ENCODE measurements at places on chromosomes 5 and 9.

DNA sequence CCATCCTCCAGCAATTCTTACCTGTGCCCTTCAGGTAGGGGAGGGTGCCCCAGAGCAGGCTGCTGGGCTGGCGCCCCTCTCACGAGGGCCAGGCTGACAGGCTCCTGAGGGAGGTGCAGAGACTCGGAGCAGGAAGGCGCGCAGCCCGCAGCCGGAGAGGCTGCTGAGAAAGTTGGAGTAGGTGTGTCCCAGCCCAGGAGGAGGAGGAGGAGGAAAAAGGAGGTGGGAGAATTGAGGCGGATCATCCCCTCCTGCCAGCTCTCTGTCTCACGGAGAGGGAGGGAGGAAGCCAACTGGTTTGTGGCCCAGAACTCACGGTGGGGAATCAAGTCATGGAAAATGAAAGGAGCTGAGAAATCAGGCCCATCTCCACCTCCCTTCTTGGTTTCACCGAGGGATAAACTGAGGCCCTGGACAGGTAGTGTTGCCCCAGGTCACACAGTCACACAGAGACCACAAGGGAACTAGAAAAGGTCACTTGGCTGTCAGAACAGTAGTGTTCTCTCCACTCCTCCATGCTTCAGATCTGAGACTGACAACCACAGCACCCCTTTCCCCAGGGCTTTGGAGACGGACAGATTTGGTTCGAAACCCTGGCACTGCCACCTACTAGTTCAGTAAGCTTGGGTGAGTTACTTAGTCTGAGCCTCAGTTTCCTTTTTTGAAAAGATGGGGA is at the start of gene FAT2:
FAT2 (minus strand) TSS at position 188 of the 676 bp plus-strand sequence. CDS start 22,400 bp downstream, outside the sequence.
- DNase-seq = no peak

DNA sequence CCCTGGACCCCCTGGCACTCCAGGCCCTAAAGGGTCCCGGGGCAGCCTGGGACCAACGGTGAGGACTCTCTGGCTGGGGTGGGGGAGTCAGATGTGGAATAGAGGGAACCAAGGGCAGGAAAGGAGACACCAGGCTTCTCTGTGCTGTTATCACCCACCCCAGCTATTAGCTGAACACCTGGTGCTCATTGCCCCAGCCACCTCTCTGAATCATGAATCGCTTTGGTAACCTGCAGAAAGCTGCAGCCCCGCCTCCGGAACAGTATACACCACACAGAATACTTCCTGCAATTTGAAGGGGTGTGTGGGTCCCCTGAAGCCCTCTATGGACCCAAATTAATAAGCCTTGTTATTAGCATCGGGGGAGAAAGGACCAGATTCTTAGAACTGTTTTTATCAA is 40.4 kb upstream of the ORM1 start:
- no peak for DNase-seq

- DNase-seq = no peak
These were observed 3.6 kb downstream of the SURF6 start for GRCh38 chr9:133332381-133332730.

GRCh38 chr5:148956477-148957385 is 106.1 kb downstream of the SH3TC2 start:
- DNase-seq = no peak

- DNase-seq = no peak
These were observed 157.8 kb downstream of the ARHGEF28 start for GRCh38 chr5:73783828-73784227.

DNA sequence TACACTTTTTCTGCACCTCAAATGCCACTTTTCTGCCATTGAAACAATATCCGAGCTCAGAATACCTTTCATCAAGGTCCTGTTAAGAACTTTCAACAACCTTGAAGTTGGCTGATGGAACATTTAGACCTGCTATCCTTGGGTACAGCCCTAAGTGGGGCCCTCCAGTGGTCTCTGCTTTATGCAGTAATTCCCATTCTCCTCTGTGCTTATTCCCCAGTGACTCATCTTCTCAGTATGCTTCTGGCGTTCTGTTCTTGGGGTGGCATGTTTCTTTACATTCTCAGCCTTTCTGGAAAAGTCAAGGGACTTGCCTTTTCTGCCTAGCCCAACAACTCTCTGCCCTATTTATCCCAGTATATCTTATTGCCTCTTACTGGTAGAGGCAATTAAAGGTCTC is 7.1 kb downstream of the ANP32B start:
- no peak for DNase-seq

DNA sequence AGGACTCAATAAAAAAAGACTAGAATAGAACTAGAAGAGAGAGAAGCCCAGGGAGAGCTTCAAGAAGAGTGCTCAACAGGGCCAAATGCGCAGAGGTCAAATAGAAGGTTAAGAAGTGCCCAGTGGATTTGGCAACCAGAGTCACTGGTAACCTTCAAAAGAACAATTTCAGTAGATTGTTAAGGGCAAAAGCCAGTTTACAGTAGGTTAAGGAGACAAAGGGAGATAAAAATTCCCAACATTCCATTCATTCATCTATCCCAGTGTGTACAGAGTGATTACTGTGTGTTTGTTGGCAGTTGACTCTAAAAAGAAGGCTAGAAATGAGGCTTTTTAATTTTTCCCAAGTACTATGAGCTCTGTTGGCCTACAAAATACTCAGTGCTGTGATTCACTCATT is 69.4 kb downstream of the RIGI start:
- no peak for DNase-seq

GRCh38 chr5:149729150-149729549 is 960 bp upstream of the PPARGC1B start:
- DNase-seq = no peak

- DNase-seq = no peak
These were observed 200.2 kb downstream of the SLIT3 start for GRCh38 chr5:169100735-169101075.

DNA sequence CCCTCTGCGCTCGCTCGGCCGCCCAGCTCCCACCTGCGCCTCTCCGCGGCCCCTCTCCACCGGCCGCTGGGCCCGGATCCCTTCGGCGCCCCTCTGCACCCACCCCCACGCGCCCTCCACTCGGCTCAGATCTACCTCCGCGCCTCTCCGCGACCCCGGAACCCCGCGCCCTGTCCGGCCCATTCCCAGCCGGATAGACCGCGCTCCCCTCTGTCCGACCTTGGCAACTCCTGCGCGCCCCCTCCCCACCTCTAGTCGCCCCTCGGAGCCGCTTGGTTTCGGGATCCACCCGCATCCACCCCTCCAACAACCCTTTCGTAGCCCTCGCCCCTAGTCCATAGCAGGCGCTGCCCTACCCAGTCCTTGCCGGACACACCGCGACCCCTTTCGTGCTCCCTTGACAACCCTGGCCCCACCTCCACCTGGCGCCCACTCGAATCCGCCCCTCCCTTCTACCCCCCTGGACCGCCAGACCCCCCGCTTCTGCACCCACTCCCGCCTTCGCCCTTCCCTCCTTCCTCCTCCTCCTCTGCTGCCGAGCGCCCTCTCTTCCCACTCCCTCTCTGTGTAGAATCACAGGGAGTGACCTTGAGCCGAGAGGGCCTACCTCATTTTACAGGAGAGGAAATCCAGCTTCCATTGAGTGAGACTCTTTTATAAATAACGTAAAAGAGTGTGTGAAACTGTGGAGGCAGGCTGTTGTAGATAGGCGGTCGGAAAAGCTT is 525 bp upstream of the AK3 start:
- DNase-seq = no peak

DNA sequence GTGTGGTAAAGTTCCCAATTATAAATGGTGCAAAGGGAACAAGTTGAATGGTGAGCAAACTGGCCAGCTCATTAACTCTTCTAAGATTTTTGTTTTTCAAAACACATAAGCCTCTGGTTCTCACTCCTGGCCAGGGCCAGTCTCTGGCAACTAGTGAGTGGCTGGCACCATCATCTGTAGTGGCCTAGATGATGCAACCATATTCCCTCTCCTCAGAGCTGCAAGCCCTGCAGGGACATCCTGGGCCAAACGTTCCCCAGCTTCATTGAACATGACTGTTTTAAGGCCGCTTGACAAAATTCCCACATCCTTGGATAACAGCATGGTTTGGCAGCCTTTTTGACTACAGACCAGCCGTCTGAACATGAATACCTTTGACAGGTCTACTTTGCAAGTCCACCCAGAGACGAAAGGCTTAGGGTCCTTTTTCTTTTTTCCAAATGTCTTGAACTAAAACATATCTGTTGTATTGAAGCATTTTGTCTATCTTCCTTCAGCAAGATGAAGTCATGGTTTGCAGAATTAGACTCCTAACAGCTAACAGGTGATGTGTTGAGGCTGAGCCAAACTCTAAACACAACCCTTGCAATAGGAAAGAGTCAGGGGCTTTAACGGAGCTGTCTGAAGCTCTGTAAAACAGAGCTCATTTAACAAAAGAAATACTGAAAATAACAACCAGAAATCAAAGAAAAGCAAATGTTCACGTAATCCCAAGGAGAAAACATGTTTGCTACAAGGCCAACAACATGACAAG is 23.8 kb downstream of the MACROH2A1 start:
- DNase-seq = no peak

DNA sequence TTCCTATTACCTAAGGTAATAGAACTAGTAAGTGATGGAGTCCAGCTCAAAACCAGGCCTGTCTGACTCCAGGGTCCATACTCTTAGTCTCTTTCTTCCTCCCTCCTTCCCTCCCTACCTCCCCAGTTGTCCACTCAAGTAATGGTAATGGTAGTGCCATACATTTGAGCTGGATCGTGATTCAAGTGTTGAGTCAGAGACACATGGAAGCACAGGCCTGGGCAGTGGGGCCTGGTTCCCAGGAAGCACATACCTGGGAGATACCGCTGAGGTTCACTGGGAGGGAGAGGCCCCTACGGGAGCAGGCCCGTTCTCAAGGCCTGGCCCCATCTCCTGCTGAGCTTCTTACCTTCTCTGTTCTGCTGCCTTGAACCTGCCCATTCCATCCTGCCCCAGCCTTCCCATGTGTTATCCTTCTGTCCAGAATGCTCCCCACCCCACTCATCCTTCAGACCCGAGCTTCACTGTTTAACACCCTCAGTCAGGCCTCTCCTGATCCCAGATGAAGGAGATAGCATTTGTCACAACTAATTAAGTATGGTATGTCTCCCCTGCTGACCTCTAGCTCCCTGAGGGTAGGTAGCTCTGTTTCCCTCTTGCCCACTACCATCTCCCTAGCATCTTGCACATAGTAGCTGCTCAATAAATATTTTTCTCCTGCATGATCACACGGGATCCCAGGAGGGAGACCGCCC is 13.8 kb downstream of the URM1 start:
- no peak for DNase-seq

GRCh38 chr5:62212648-62213047 is 93.4 kb upstream of the KIF2A start:
- DNase-seq = no peak

- no peak for DNase-seq
These were observed 143.3 kb downstream of the ARSB start for GRCh38 chr5:78841767-78842166.

Data from osteocyte (in vitro differentiated cells).